GM19239 (cell line): ENCODE measurements at places on chromosomes 16 and 17.

- DNase-seq, result peak; percentile 59
Observed at GRCh38 chr17:45311760-45312476, 4.9 kb downstream of the MAP3K14 start.

DNA sequence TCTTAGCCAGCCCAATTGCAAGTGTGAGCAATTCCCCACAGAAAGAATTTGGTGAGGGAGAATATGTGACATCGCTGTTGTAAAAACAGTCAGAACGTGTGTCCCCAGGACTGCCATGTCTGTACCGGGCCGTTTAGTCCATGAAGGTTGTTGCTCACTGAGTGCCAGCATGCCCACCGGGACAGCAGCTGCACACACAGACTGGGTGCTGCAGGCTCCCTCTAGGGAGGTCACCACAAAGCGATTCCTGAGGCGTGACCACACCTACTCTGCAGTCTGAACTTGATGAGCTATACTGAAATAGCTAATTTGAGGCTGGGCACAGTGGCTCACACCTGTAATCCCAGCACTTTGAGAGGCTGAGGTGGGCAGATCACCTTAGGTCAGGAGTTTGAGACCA is 44.1 kb upstream of the ADORA2B start:
- no peak for DNase-seq

- no peak for DNase-seq
Observed at GRCh38 chr16:11473728-11474127, 113.0 kb downstream of the LITAF start.

- DNase-seq, result peak; percentile 76
Observed at GRCh38 chr16:3021449-3022207, 1.5 kb downstream of the TNFRSF12A start.

GRCh38 chr17:6413065-6413464 is 21.9 kb downstream of the AIPL1 start:
- peak; percentile 40 for DNase-seq

GRCh38 chr16:563072-563644 is 3.0 kb downstream of the PRR35 start:
- DNase-seq, result no peak

DNA sequence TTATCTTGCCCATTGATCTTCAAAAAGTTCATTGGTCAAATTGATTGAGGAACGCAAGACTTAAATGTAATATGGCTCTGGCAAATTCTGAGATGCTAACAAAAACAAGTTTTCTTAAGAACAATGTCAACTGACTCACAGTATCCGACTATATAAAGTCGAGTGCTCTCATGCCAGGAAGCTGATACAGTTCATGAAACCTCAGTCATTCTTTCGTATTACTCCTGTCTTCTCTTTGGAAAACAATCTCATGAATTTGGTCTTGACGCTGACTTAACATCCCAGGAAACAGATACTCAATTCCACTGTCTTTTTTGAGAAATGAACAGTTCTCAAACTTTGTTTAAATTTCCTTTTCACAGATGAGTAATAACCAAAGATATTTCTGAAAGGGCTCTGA is 704.9 kb downstream of the MAF start:
- no peak for DNase-seq

DNA sequence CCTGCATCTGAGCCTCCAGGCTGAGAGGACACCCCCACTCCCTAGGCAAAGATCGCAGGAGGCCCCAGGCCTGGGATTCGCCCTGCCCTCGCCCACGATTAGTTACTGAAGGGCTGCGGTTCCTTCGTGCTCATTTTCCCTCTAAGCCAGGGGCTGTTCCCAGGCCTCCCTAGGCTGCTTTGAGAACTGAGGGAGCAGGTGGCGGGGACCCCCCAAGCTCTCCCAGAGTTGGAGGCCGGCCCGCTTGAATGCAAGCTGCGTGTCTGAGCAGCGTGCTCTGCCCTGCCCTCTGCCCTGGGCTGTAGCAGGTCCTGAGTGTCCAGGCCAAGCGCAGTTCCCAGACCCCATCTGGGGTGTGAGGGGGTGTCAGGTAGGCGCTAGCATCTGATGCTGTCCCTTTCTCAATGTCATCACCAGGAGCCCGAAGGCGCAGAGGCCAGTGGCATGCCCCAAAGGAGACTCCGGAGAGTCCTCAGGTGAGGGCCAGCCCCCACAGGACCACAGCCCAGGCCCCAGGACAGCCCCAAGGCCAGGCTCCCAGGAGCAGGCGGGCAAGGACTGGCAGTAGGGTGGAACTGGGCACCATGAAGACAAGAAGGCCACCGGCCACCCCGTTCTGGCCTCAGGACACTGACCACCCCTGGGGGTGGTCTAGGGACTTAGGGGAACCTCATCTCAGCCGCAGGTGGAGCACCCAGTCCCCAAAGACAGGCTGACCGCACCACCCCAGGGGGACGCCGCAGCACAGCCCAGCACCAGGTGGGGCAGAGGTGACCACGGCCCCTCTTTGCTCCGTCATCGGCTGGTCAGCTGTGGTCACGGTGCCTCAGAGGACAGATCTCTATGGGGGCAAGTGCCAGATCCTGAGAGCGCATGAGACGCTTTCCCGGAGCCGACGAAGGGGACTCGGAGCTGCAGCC is 14.6 kb downstream of the ENDOV start:
- no peak for DNase-seq
